ENCODE measurements at places on chromosomes 5 and 9.

GRCh38 chr9:130815242-130815808 lies 19.7 kb upstream of the ABL1 start:
- no peak for DNase-seq

DNA sequence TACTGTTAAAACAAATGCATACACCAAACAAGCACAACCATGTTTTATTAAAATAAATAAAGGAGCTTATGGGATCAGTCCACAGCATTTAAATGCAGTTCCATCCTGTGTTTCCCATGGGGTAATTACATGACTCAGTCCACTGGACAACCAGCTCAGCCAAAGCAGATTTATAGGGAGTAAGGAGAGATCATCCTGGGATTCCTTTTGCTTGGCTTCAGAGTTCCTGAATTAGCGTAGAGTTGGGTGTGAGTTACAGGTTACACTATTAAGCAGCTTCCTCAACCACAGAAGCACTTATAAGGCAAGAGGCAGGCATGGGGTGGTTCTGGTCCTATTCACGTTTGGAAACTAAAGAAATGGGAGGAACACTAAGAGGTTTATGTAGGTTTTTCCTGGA lies 381.1 kb upstream of the ACTBL2 start:
- no peak for DNase-seq

- DNase-seq, result no peak
These were observed 311.9 kb upstream of the PANK3 start for GRCh38 chr5:168890816-168891812.

GRCh38 chr9:108443019-108443633 lies 412.7 kb downstream of the ACTL7B start:
- DNase-seq, result no peak

DNA sequence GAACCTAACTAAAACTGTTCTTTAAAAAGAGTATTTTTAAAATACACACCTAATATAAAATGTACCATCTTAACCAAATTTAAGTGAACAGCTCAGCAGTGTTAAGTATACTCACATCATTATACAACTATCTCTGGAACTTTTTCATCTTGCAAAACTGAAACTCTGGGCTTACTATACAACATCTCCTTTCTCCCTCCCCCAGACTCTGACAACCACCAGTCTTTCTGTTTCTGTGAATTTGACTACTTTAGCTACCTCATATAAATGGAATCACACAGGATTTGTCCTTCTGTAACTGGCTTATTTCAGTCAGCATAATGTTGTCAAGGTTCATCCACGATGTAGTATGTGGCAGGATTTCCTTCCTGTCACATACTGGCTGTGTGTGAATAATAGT lies 93.5 kb downstream of the FOXD1 start:
- no peak for DNase-seq

GRCh38 chr9:134061019-134061687 lies 6.7 kb downstream of the BRD3 start:
- no peak for DNase-seq

- DNase-seq, result no peak
These were observed 447 bp downstream of the UBLCP1 start for GRCh38 chr5:159263569-159263905.

DNA sequence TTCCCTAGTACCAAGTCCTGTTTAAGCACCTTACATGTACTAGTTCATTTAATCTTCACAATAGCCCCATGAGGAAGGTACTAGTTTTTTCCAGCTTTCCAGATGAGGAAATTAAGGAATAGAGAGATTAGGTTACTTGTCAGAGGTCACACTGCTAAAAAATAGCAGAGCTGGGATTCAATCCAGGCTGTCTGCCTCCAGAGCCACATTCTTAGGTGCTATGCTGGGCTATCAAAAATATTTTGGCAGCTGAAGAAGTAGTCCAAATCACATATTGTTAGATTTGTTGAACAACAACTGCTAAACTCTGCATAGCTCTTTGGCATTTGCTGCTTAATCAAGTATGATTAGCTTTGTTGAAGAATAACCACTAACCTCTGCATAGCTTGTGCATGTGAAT lies 591.5 kb upstream of the KLF4 start:
- no peak for DNase-seq

- DNase-seq, result no peak
These were observed 1.3 kb downstream of the CDO1 start for GRCh38 chr5:115815006-115815692.

GRCh38 chr9:81565144-81565543 lies 124.2 kb downstream of the TLE1 start:
- no peak for DNase-seq

DNA sequence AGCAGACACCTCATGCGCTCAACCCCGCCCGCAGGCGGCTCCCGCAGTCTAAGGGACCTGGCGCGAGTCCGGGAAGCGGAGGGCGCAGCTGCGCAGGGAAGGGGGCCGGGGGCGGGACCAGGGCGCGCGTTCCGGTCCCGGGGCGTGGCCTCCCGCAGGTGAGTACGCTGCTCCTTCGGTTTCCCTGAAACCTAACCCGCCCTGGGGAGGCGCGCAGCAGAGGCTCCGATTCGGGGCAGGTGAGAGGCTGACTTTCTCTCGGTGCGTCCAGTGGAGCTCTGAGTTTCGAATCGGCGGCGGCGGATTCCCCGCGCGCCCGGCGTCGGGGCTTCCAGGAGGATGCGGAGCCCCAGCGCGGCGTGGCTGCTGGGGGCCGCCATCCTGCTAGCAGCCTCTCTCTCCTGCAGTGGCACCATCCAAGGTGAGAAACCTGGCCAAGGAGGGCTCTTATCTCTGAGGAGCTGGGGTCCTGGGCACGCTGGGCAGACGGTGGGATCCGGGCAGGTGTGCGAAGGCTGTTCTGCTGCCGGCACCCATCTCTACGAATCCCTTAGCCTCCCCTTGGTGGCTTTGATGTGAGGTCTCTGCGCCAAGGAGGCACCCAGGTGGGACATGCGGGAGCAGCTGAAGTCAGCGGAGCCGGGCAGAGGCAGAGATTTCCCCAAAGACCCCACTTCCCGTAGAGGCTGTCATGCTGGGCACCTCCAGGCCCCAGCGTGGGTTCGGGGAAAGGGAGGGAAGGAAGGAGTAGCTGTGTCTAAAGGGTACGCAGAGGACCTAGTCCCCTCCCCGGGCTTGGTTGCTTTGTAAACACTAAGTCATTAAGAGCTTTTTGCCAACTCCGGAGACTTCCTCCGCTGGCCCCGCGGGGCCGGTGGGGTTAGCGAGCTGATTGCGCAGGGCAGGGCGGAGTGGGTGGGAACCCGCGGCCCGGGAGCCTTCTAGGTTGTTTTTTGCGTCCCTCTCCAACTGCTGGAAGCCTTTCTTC lies at the start of gene F2RL1:
F2RL1 (plus strand) TSS at position 187 of the 988 bp plus-strand sequence; CDS start at position 340, 153 bp downstream.
- peak; percentile 97 for DNase-seq

DNA sequence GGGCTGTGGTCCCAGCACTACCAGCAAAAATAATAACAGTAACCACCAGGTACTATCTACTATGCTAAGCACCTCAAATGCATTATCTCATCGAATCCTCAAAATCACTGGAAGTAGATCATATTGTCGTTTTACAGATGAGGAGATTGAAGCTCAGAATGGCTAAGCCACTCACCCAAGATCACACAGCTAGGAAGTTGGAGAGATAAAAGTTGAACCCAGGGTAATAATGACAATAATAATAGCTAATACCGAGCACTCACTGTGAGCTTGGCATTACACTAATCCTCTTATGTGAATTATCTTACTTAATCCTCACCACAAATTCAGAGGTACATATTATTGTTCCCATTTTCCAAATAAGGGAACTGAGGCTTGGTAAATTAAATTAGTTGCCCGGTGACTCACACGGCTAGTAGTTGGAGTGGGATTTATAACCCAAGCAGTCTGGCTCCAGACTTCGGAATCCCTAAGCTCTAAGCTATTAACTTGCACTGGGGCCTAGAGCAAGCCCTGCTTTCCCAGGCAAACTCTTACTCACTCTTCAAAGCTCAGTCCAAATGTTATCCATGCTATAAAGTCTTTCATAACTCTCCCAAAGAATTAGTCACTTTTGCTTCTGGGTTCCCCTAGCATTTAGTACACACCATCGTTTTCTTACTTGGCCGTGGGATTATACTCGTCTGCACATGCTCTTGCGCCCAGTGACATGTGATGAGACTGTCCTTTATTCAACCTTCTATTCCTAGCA lies 3.8 kb downstream of the ARSI start:
- peak; percentile 62 for DNase-seq
